ENCODE measurements at places on chromosomes 11 and 22.

GRCh38 chr11:118239509-118240205, 12.5 kb downstream of the MPZL3 start:
- no peak for DNase-seq

DNA sequence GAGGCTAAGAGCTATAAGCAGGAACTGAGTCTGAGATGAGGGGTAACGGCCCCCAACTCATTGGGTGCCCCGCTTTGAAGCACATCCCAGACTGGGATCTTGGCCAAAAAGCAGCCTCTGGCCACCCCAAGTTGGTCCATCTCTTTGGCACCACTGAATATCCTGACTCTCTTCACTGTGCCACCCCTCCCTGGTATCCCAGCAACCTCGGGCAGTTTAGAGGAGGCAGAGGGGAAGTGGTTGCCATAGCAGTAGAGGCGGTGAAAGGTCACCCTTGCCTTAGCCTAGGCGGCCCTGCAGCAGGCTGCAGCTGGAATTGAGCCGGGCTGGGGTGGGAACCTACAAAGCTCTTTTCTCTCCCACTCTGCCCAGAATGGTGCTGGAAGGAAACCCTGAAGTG, 1.1 kb downstream of the PELI3 start:
- DNase-seq, result no peak

DNA sequence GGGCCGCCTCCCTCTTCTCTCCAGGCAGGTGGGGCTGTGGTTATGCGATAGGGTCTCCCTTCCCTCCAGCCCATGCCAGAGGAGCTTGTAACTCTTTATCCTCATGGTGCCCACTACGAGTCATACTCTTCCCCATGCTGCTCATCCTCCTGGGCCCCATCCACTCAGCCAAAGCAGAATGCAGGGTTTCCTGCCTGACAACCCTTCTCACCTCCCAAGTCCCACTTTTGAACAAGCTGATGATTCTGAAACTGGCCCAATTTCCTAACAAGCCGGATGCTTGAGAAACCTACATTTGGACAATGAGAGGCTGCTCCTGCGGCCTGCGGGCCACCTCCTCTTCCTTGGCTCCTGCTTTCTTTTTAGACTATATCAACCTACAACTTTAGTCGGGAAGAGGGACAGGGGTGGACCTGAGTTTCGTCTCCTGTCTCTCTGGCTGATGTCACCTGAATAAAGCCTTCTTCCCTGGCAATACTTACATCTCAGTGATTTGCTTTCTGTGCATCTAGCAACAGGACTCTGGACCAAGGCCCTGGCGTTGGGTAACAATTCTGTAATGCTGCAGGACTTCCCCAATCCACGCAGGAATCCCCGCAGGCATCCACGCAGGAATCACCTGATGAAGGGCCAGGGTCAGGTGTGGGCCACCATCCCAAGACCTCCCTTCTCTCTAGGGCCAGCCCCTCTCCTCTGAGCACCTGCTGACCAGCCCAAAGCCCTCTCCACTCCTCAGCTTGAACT, 1.5 kb upstream of the NDUFS8 start:
- no peak for DNase-seq

DNA sequence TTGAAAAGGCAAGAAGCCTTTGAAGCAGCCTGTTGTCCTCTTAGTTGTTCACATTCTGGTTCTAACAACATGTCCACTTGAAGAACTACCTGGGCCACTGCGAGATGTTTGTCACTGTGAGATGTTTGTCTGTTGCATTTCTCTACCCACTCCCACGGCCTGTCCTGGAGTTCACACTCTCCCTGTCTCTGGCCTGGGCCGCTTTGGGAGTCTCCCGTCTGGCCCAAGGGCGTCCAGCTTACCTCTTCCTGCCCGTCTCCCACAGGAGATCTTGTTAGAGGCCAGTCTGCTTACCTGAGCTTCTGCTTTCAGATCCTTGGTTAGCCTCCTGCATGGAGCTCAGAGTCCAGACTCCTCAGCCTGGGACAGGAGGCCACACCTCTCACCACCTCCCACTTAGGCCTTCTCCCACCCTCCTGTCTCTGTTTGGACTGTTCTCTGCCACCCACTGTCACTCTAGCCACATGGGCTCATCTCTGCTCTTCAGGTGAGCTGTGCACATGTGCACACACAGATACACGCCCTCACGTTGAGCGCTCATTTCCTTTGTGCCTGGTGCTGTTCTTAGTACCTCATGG, 66.0 kb downstream of the TBC1D22A start:
- no peak for DNase-seq

- no peak for DNase-seq
Observed at GRCh38 chr11:109945626-109946321, 147.4 kb upstream of the ZC3H12C start.

DNA sequence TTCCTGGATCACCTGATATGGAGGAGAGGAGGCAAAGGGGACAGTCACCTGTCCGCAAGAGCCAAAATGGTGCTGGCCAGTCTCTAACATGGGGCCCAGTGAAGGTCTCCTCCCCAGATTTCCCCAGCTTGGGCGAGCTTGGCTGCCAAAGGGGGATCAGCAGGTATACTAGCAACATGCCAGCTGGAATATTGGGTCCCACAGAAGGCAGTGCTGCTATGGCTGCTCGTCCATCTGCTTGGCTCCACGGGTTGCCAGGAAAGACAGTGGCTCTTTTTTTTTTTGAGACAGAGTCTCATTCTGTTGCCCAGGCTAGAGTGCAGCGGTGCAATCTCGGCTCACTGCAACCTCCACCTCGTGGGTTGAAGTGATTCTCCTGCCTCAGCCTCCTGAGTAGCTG, 12.7 kb upstream of the KAT5 start:
- no peak for DNase-seq

GRCh38 chr22:23394525-23395326, 185.4 kb downstream of the IGLL1 start:
- DNase-seq, result no peak

- no peak for DNase-seq
Observed at GRCh38 chr11:44997566-44997965, 46.9 kb upstream of the TP53I11 start.

GRCh38 chr11:57353446-57353845, 15.3 kb downstream of the P2RX3 start:
- no peak for DNase-seq

- DNase-seq, result no peak
Observed at GRCh38 chr11:118609380-118610224, 2.2 kb downstream of the PHLDB1 start.

- DNase-seq, result no peak
Observed at GRCh38 chr22:24593836-24594568, 1.1 kb upstream of the LRRC75B start.

Measured in fibroblast of skin of left quadriceps (primary cell).